ENCODE measurements at places on chromosomes 3 and 15. TPM values are rescaled to one million over a fixed set of nuclear protein-coding genes. Genes with fewer than 3 reads are reported as not detected.

EPM2AIP1 gene
- 7.8 TPM for total RNA-seq

CCR3 gene
- total RNA-seq, result 0.66 TPM

PLA2G4B gene
- total RNA-seq, result 2.7 TPM

CSNK1G1 gene
- total RNA-seq, result 14.2 TPM

ITIH1 gene
- not detected for total RNA-seq

CCDC54 gene
- total RNA-seq, result not detected

SNX22 gene
- 0.05 TPM for total RNA-seq

EXD1 gene
- total RNA-seq, result not detected

RPL29 gene
- total RNA-seq, result 462 TPM

PLSCR5 gene
- total RNA-seq, result not detected

Measured in SJSA1 (cell line).